Activated CD4-positive, alpha-beta T cell treated with anti-CD3 and anti-CD28 coated beads, Interleukin-2, amount 50 U/mL, for 24 hours (primary cell): ENCODE measurements at places on chromosomes 1 and 21.

- no peak for DNase-seq
These were observed 1.4 kb downstream of the FAM76A start for GRCh38 chr1:27727126-27727525.

DNA sequence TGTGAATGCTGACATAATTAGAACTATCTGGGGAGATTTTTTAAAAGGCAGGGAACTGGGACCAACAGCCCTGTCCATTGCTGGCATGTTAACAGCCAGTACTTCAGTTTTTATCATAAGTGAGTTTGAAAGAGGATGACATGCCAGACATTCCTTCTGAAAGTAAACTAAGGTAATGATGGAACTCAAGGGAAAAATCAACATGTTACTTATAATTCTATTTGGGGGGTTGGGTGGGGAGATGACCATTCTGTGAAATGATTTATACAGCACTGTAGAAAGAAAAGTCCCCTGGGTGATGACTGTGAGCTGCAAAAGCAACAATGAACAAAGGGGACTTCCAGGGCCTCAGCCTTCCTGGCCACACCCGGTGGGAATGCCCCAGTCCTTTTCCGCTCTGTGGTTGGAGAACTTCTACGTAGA, 5.4 kb upstream of the LAMC2 start:
- no peak for DNase-seq

- DNase-seq: no peak
These were observed 45.4 kb upstream of the PLD5 start for GRCh38 chr1:242569867-242570266.

GRCh38 chr1:66290761-66291530, 243.0 kb upstream of the SGIP1 start:
- DNase-seq: no peak

DNA sequence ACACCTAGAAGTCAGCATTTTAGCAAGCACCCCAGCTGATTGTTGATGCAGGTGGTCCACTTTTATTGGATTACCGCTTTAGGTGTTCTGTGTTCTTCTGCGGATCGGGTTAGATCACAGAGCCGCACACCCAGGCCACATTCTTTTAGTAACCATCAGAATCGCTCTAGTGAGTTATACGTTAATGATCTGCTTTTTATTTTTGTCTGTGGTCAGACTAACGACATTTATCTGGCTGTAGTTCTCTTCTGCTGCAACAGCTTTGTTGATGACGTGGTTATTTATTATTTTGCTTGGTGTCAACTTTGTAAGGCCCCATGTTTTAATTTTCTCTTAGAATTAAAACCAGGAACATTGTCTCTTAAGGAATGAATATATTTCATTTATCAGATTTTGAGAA, 18.2 kb downstream of the SCCPDH start:
- DNase-seq: no peak

DNA sequence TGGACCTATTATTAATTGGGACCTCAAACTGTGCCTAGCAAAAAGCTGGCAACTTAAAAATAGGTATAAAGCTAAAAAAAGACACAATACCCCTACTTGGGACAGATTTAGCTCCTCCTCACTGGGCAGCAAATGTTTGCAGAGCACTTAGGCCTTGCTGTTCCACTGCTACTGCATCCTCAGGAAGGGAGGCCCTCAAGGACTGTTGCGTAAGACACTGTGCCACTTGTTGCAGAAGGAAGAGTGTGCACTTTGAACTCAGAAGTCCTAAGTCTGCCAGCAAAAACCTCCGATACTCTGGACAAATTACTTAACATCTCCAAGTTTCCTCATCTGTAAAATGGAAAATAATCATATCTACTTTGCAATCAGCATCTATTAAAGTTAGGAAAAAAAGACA, 322.9 kb downstream of the BARHL2 start:
- no peak for DNase-seq

GRCh38 chr1:119838236-119838635, 27.0 kb upstream of the REG4 start:
- DNase-seq: no peak

- DNase-seq: no peak
These were observed 9.5 kb upstream of the YRDC start for GRCh38 chr1:37817481-37817880.

DNA sequence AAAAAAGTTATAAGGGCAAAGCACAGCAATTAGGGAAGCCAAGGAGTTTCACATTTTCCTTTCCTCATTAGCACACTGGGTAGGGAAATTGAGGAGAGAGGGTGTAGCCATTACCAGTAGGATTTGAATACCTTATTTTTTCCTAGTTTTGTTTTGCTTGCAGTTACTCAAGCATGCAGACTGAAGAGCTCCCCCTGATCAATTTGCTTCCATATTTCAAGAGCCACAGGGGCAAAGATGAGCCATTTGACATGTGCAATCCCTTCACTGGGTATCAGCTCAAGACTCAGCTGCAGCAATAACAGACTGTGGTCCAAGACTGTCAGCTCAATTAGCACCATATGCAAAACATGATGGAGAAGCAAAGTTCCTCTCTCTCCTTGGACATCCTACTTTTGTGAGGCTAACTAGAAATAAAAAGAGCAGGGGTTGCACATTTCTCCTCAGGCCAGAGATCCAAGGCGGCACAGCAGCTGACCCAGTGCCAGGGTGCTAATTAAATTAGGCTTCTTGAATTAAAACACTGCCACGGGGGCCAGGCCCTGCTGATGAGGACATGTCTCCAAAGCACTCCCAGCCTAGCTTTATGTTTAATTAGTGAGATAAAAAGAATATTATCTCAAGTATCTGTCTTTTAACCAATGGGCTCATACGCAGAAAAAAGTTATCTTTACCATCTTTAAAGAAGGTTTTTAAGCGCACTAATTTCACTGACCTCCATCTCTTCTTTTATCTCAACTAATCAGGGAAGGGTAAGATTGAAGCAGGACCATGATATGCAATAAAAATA, 36.7 kb upstream of the LRRC53 start:
- no peak for DNase-seq

- DNase-seq: no peak
These were observed 12.3 kb downstream of the ZMPSTE24 start for GRCh38 chr1:40270152-40270834.

DNA sequence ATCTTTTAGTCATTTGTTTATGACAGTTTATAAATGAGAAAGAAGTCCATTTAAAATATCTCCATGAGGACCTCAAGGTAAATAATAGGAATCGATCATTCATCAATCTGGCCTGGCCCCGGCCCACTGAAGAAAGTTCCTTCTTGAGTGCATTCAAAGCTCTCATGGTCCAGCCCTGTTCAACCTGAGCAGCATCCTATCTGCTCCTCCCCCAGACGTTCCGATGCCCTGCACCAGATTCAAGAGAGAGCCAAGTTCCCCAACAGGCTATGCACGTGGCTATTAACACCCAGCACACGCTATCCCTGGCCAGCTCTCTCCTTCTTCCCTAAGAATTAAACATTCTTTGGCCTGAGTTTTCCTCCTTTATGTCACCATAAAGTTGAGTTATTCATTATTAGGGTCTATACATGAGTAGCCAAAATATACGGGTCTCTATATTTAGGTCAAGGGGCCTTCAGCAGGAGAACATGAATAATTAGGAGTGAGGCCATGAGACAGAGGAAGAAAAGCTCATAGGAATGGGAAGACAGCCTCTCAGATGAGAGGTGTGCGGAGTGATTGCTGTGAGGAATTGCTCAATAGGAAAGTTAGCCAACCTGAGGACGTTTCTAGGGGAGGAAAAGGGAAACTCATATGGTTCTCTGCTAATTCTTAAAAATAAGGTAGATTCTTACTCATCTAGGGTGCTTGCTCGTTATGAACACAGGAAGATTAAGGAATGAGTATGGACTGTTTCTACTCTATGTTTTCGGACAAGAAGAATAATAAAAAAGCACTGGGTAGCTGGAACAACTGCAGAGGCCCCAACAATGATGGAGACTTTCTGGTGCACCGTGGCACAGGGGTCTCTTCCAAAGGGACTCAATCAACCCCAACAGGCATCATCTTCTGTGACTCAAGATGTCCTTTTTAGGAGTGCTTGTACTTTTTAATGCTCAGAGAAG, 23.6 kb downstream of the RUNX1 start:
- DNase-seq: no peak

DNA sequence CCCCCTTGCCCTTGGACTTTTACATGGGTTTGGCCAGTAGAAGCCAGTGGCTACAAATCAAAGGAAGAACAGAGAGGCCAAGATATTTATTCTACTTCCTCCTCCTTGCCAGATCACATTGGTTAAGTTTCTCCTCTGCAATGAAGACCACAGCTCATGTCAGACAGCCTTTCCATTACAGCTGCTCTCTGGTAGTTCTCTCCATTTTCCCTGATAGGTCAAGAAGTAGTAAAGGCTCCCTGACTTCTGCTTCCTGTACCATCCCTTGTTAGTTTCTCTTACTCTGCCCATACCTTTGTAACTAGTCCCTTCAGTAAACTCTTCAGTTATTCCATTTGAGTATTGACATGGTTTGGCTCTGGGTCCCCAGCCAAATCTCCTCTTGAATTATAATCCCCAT, 27.8 kb downstream of the NME7 start:
- DNase-seq: no peak

GRCh38 chr1:89760496-89760895, 60.3 kb upstream of the LRRC8D start:
- DNase-seq: no peak

DNA sequence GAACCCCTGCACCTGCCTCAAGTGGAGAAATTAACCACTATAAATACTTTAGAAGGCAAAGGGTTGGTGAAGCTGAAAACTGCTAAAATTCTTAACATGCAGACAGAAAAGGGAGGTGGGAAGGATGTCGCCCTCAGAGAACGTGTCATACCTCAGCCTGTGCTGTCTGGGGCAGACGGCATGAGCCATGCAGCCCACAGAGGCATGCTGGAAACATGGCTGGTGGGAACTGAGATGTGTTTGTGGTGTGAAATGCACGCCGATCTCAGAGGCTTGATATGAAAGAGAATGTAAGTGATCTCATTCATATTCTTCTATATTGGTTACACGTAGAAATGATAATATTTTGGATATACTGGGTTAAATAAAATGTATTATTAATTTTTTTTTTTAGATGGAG, 16.3 kb downstream of the AGPAT3 start:
- no peak for DNase-seq

GRCh38 chr1:50853325-50853724, 106.7 kb downstream of the FAF1 start:
- DNase-seq: no peak

DNA sequence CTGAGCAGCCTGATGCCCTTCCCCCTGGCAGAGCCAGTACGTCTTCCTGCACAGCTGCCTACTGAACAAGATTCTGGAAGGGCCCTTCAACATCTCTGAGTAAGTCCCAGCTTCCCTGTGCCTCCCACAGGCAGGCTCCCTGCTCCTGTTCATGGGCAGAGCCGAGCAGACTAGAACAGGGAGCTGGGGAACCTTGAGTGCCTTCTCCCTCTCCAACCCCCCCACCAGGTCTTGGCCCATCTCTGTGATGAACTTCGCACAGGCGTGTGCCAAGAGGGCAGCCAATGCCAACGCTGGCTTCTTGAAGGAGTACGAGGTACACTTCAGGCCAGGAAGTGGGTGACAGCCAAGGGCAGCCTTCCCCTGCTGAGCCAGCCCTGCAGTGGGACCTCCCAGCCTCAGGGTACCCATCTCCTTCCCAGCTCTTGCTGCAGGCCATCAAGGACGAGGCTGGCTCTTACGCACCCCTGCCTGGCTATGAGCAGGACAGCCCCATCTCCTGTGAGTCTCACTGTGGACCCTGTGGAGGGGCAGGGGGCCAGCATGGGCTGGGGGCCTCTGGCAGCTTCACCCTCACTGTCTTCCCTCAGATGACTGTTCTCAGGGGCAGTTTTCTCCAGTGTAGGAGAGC, 6.4 kb upstream of the LGR6 start:
- no peak for DNase-seq

DNA sequence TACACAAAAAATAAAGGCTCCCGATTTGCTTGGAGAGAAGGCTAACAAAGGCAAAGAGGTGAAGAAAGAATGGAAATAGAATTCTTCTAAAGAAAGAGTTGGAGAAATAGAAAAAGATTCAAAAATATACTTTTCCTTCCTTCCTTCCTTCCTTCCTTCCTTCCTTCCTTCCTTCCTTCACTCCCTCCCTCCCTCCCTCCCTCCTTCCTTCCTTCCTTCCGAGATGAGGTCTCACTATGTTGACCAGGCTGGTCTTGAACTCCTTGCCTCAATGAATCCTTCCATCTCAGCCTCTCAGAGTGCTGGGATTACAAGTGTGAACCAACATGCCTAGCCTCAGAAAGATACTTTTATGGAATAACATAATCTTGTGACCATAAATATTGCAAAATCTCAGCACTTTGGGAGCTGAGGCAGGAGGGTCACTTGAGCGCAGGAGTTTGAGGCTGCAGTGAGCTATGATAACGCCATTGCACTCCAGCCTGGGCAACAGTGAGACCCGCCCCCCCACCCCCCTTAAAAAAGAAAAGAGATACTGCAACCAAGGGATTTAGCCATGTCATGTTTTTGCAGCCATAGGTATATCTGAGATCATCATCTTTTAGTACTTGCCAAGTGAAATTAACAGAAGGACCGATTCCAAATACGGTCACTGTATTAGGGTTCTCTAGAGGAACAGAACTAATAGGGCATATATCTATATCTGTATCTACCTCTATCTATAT, 1.0 kb upstream of the HJV start:
- no peak for DNase-seq

DNA sequence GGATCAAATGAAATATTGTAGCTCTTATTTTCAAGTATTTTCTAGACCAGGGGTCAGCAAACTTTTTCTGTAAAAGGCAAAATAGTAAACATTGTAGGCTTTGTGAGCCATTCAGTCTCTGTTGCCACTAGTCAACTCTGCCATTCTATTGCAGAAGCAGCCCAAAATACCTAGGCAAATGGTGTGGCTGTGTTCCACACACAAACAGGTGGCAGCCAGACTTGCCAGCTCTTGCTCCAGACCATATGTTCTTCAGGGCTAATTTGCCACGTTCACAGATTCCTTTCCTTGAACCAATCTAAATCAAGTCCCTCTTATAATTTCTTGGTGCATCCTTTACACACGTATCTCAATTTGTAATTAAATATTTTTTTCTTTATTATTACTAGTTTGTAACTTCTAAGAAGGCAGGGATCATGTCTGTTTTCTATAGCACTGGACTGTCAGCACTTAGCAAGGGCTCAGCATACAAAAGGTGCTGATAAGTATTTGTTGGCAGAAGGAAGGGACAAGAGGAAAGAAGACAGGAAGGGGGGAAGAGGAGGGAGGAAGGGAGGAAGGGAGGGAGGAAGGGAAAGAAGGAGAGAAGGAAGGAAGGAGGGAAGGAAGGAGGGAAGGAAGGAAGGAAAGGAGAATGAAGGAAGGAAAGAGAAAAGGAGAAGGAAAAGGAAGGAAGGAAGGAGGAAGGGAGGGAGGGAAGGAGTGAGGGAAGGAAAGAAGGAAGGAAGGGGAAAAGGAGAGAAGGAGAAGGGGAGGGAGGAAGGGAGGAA, 106.5 kb upstream of the EDEM3 start:
- DNase-seq: no peak

GRCh38 chr1:112674986-112675727, 698 bp downstream of the MOV10 start:
- DNase-seq: peak; percentile 21

- no peak for DNase-seq
These were observed 70.7 kb upstream of the USP24 start for GRCh38 chr1:55285834-55286233.
